Esophagus squamous epithelium (tissue), 5 donors: ENCODE measurements at places on chromosomes 5 and 9.

GRCh38 chr9:77455312-77455927, 192.7 kb downstream of the GNA14 start:
- DNase-seq, result no peak

- DNase-seq, result no peak
These were observed 198.0 kb downstream of the BNC2 start for GRCh38 chr9:16672501-16672900.

DNA sequence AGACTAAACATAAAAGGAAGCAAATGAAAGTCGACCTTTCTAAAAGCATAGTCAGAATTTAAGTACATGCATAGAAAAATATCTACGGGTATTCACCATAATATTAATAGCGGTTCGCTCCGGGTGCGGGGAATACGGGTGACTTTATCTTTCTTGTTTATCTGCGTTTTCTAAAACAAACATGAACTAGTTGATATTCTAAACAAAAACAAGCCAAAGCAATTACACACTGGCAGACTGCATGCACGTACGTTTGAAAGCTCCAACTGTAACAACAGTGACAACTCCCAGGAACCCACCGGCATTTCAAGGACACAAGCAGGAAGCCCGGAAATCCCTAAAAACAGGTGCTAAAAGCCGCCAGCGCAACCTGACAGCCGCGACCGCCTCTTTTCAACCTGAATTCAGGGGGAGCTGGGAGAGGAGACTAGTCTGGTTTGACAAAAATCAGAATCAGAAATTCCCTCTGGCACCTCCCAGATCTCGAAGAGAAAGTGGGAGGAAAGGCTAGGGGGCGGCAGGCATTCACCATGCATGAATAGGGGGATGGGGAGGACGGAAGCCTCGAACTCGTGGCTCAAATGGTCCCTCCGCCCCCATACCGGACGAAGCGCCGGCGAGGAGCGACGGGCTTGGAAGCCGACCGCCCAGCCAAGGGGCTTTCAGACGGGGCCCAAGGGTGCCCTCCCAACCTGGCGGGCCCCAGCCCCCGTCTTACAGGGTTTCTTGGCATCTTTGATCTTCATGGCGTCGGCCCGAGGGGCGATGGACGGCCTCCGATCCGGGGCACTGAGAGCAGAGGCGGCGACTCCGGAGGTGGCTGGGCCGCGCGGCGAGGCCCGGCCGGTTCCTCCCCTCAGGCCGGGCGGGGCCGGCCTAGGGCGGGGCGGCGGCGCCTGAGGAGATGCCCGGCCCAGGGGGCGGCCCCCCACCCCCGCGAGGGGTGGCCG, at the start of gene PANK3:
Gene PANK3, minus strand, starts transcription at position 831 of the 950 bp plus-strand sequence. Its CDS starts 85 bp downstream, at position 746.
- DNase-seq, result peak; percentile 40

DNA sequence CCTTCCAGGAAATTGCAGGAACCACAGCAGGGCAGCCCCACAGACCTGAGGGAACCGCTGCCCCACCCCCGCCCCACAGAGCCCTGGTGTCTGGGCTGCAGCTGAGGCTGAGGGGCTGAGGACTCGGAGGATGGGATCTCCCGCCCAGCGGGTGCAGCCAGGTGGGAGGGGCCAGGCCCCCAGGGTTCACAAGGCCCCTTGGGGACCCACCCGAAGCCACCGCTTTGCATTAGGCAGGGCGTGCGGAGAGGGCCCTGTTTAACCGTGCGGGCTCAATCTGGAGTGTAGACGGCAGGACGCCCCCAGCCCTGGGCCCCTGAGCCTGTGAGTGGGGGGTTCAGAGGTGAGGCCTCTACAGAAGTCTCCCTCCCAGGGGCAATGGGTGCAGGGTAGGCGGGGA, 10.8 kb downstream of the NOTCH1 start:
- DNase-seq, result no peak

DNA sequence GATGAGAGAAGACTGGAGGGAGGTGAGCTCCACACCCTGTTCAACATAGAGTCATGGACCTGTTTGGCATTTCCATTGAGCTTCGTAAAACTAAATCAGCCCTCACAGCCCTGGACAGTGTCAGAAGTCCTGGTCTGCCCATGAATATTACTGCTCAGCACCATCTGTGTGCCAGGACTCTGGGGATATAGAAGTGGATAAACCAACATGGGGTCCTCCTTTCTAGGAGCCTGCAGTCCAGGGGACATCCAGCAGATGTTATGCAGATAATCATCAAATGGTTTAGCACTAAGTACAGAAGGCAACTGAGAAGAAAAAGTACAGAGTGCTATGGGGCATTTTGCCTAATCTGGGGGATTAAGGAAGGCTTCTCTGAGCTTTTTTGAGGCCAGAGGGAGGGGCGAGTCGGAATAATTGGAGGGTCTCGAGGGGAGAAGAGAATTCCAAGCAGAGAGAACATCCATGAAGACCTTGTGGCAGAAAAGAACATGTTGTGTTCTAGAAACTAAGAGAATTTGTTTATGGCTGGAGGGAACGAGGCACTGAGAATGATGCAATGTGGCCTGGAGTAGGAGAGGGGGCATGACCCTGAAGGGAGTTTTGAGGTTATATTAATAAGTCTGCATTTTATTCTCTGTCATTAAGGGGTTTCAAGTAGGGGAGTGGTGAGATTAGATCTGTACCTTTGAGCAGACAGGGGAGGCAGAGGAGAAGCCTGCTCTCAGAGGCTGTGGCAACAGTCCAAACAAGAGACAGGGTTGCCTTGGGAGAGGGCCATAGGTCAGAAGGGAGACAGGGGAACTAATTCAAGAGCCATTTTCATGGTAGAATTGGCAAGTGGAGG, 63.5 kb upstream of the SLC2A8 start:
- no peak for DNase-seq

DNA sequence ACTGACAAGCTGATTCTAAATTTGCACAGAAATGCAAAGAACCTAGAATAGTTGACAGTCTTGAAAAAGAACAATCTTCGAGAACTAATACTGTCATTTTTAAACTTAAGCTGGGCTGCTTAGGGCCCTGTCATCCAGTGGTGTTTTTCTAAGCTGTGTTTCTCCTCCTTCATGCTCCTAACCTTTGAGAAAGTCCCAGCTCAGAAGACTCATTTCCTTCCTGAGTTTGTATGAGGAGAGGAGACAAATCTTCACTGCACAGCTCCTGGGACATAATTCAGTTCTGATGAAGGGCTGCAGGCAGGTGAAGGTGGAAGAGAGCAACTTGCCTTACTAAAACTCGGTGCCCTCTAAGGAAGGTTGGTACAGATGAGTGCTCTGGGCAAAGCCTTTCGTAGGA, 109.5 kb upstream of the ANKRD55 start:
- no peak for DNase-seq

DNA sequence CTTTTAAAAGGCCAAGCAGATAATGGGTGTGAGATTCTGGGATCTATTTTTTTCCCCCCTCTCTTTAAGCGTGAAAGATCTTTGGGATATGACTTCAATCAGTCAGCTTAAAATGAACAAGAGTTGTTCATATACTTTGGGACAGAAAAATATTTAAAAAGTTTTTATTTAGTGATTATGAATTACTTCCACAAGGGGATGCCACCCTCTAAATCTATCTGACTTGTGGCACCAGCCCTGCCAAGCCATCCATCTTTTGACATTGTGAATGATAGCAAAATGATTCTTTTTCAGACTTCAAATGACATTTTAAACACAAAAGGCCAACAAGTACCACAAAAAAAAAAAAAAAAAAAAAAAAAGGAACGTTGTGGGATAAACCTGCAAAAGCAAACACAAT, 111.0 kb upstream of the HMHB1 start:
- no peak for DNase-seq

DNA sequence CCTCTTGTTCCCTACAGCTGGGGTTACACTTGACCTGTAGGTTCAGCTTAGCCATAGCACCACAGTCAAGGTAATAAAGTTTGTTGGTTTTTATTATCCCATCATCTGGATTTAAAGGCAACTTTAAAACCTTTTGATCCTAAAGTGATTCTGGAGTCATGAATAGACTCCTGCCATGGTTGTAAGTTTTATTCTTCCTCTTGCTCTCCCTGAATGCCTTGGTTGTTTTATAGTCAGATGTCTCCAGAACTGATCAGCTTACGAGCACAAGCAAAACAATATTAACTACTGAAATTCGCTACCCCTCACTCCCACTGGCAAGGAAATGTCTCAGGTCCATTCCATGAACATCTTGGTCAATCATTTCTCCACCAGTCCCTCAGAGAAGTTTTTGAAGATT, 1328.6 kb downstream of the PTPRD start:
- no peak for DNase-seq

DNA sequence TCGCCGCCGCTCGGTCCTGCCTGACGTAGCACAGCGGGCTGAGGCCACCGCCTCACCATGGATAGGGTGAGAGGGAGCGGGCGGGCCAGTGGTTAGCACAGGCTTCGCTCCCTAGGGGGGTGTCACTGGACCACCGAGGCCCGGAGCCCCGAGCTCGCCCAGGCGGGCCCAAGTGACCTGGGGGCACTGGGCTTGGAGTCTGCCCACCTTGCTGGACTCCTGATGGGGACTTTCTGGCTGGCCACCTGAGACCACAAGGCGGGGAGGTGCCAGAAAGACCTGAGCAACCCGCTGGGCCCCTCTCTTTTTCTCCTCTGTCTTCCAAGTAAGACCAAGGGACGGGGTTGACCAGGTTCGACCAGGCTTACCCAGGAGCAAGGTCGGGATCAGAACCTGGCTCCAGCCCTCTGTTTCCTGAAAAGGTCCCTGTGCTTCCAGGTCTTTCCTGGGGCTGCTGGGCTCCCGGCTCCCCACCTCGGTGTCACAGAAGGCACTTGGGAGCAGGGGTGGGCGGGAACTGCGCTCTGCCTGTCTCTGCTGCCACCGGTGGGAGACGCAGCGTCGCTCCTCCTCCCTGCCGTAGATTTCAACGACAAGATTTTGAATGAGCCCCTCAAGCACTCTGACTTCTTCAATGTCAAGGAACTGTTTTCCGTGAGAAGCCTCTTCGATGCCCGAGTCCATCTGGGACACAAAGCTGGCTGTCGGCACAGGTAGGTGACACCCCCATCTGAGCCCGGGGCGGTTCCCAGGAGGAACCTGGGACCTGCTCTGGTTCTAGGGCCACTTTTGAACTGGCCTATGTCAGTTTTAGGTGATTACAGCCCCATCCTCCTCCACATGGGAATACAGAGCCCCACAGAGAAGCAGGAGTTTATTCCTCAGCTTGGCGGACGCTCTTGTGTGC, 1.0 kb downstream of the MRPS2 start:
- no peak for DNase-seq

DNA sequence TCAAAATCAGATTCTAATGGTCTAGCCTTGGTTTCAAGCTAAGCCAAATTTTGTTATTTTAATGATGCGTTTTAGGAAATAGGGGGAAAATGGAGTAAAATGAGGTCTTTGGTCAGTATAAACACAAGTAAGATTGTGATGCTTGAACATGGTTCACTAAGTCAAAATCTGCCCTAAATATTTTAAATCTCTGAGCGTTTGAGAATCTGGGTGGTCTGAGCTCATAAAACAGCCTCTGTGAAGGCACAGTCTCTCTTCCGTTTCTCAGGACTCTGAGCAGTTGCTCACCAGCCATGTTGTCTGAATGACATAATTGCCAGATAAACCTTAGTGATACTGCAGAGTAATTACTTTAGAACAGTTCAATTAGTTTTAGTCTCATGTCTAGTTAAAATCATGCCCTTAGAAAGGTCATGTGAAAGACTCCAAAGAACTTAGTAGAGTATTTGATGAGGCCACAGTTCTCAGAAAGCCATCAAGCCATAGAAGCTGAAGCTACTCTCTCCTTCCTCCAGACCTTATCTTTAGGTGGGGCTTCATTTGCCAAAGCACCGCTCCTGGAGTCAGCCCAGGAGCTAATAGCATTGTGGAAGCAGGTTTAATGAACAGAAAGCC, 257.1 kb upstream of the MAP3K1 start:
- no peak for DNase-seq

DNA sequence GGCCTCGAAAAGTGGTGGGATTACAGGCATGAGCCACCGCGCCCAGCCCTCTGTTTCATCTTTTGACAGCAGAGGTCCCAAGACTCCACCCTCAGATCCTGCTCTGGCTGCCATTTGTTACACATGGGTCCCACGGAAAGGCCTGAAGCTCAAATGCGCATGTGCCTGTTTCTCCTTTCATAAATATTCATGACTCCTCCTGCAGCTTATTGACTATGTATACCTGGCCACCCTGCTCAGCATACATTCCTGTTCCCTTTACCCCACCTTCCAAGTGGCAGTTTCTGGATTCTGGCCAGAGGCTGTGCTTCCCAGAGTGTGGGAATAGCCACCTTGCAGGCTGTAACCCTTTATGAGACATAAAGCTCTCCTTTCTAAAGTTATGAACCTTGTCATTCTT, 46.5 kb downstream of the AUH start:
- no peak for DNase-seq

DNA sequence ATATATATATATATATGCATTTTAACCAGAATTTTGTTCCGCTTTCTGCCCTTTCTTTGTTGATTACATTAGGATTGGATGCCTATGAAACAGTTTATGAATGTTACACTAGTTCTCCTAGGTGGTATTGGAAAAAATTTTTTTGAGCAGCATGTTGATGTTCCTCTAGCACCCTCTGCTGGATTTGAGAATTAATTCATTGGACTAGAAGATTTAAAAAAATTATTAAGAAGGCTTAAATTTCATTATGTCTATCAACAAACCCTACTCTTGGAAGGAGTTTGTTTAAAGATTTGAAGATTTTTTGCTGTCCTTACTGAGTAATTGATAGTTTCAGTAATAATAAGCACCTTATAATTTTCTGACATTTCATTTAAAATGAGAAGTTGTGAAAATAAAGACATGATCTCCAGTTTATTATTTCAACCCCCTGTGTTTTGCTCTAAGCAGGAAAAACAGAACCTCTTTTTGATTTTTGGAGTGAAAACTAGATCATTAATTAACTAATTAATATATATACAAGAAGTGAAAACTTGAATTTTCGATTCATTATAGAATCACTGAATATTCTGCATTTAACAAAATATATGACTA, 89.6 kb downstream of the CCDC171 start:
- no peak for DNase-seq

DNA sequence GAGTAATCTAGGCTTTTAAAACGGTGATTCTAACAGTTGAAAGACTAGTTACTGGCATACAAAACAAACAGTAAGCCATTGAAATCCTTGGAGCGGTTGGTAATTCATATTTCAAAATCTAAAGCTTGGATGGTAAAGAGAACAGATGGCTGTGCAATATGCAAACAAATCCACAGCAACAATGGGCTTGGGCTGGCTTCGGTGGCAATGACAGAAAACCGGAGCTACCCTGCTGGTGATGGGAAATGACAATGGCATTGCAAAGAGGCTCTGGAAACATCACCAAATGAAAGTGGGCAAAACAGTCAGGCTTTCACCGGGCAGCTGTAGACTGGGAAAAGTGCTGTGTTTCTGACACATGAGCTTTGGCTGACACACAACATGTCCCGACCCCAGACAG, 42.2 kb downstream of the MED27 start:
- DNase-seq, result no peak
